Smooth muscle cell of the brain vasculature (primary cell): ENCODE measurements at places on chromosomes 4 and X.

DNA sequence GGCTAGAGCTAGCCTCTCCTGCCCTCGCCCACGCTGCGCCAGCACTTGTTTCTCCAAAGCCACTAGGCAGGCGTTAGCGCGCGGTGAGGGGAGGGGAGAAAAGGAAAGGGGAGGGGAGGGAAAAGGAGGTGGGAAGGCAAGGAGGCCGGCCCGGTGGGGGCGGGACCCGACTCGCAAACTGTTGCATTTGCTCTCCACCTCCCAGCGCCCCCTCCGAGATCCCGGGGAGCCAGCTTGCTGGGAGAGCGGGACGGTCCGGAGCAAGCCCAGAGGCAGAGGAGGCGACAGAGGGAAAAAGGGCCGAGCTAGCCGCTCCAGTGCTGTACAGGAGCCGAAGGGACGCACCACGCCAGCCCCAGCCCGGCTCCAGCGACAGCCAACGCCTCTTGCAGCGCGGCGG lies at the start of gene AR:
TSS of gene AR (plus strand) at position 204 of the 400 bp plus-strand sequence. CDS start 1,126 bp downstream, outside the sequence.
- DNase-seq = no peak

GRCh38 chrX:69028006-69028760 lies 137.1 kb downstream of the PJA1 start:
- DNase-seq = no peak

- DNase-seq = no peak
Observed at GRCh38 chrX:119158226-119158625, 30.6 kb upstream of the KIAA1210 start.

GRCh38 chrX:471281-471680 lies 84.6 kb upstream of the PPP2R3B start:
- no peak for DNase-seq

DNA sequence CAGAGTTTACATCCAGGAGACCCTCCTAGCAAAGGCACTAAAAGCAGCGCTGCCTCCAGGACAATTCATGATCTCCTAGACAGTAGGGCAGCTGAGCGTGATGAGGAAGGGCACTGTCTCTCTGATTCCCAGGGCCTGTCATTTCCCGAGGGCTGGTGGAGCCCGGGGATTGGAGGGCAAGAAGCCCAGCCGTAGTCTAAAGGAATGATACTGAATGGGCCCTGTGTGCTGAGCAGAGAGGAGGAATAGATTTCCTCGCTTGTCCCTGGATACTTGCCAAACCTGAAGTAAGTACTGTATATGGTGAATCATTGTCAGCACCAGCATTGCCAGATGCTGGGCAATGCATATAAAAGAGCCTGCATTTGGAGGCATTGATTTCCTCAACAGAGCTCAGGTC lies 88.0 kb upstream of the SLITRK2 start:
- DNase-seq = no peak

GRCh38 chrX:134368126-134368525 lies 91.8 kb upstream of the HPRT1 start:
- DNase-seq = no peak

- DNase-seq = no peak
Observed at GRCh38 chr4:20682853-20683252, 17.4 kb upstream of the PACRGL start.

DNA sequence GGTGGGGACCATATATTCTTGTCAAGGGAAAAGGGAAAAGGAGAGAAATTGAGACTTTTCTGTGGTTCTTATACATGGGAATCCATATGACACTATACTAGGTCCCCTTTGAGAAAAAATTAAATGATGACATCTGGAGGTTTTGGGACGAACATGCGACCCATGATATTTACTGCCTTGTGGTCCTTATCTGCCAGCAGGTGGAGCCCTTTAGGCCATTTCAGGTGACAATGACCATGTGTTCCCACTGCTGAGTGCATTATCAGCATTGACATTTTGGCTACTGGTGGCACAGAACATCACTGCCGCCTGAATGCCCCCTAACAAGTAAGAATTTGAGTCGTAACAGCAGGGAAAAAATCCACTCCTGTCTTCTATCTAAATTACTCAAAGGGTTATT lies 843.4 kb downstream of the FSTL5 start:
- no peak for DNase-seq

GRCh38 chr4:174056959-174057358 lies 226.5 kb downstream of the FBXO8 start:
- DNase-seq = no peak

DNA sequence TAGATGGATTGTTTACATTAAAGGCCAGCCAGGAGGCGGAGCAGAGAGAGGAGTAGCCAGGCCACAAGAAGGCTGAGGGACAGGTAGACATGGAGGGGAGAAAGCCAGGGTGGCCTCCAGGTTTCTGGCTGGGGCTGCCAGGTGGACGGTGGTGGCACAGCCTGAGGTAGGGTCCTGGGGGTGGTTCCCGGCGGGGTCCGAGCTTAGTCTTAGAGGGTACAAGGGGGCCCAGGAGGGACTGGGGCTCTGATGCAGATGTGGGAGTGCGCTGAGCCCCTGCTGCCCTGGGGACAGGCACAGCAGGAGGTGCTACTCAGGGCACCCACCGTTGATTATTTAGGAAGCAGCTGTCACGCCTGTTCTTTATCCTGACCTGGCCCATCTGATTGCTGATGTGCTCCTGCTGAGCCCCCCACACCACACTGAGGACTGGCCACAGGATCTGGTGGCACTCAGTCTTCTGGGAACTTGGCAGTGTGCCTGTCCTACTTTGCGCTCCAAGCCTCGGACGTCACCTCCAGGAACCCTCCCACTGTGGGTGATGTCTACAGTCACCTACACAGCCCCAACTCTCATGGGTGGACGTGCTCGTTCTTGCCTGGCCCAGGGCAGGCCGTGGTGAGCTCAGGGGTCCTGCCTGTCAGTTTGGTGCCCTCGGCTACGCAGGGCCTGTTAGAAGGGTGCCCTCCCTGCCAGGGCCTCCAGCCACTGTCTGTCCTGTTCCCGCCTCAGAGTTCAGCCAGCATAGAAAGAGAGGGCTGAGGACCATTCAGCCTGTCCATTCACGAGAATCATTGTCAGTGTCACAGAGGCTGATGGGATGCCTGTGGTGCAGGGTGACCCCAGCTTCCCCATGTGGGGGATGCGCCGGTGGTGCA lies 12.0 kb downstream of the WFS1 start:
- DNase-seq = no peak

DNA sequence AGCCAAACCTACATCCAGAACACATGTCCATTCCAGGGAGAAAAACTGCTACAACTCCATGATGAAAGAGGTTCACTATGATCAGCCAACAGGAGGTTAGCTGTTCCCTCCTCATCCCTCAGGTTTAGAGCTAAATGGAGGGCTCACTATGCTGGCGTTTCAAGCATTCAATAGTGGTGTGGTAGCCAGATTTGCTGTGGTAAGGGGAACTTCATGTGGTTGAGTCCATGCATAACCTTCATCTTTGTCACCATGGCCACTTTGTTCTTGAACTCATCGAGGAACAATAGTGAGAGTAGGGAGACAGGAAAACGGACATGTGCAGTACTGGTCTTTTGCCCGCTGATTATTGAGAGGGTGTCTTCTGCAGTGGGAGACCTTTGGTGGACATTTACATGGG lies 33.8 kb downstream of the ALPK1 start:
- no peak for DNase-seq
